Mesothelial cell of epicardium (in vitro differentiated cells): ENCODE measurements at places on chromosomes 6 and 20. TPM values are rescaled to one million over a fixed set of nuclear protein-coding genes. Genes with fewer than 3 reads are reported as not detected.

GRCh38 chr6:56642366-56643261, at the start of gene DST:
Gene DST (minus strand): TSS chr6:56642889.
- no peaks in the 10 kb centered on the region for H3K27me3 ChIP-seq
- H3K36me3 ChIP-seq = peaks cover 21% of the 10 kb centered on the region
- no peak within 1 kb of the TSS for H3K4me3 ChIP-seq
- H3K4me1 ChIP-seq = peaks cover 2% of the 10 kb centered on the region

DNA sequence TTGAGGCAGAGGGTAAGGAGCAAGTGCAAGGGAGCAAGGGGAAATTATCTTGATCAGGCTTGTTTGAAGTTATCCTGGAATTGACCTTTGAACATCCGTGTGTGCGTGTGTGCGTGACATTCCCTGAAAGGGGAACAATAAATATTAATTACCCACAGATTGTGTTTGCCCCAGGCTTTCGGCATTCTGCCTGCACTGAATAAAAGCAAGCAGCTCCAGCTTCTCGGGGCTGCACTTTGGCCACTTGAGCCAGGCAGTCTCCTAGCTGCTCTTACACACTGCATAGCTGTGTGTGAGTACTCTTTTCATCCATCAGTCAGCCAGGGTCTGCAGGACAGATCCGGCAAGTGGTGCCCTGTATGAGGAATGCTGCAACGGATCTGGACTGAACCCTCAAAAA, 107.7 kb upstream of the BTN3A2 start:
- no peak for DNase-seq
- no peaks in the 10 kb centered on the region for H3K36me3 ChIP-seq
- no peaks in the 10 kb centered on the region for H3K27me3 ChIP-seq
- H3K4me1 ChIP-seq = peaks cover 52% of the 10 kb centered on the region

GRCh38 chr6:2502096-2502997, 248.4 kb downstream of the MYLK4 start:
- peaks cover 5% of the 10 kb centered on the region for H3K27me3 ChIP-seq
- no peak overlapping the region for H3K4me3 ChIP-seq
- DNase-seq = no peak

- no peak overlapping the region for H3K27ac ChIP-seq
- H3K36me3 ChIP-seq = no peaks in the 10 kb centered on the region
- H3K4me1 ChIP-seq = no peaks in the 10 kb centered on the region
- peaks cover 87% of the 10 kb centered on the region for H3K27me3 ChIP-seq
- no peak for DNase-seq
- no peak overlapping the region for H3K4me3 ChIP-seq
Measured at GRCh38 chr6:159064477-159064876, 19.7 kb upstream of the TAGAP start.

DNA sequence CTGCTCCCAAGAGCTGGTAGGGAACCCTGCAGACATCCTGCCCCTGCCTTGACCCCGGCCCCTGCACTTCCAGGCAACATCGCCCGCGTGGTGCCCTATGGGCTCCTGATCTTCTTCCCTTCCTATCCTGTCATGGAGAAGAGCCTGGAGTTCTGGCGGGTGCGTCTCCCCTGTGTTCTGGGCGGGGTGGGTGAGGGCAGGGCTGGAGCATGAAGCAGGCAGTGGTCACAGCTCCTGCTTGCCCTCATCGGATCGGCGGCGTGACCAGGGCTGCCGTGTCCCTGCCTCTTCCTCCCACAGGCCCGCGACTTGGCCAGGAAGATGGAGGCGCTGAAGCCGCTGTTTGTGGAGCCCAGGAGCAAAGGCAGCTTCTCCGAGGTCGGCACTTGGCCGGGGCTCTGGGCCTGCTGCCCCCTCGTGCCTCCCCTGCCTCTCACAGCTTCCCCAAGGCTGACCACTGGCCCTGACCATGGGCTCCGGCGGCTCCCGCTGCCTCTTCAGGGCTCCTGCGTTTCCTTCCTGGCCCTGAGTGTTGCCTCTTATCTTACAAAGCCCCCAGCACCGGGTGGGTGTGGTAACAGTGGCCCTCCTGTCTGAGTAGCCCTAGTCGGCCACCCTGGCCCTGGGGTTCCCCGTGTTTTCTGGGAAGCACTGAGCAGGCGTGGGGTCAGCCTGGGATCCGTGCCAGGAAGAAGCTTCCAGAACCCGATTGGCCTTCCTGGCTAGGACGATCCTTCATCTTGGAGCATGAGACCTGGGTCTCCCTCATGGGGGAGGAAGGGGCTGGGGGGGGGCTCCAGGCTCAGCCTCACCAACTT, 8.0 kb upstream of the TNFRSF6B start:
- no peak overlapping the region for H3K27ac ChIP-seq
- no peaks in the 10 kb centered on the region for H3K27me3 ChIP-seq
- no peak overlapping the region for H3K4me3 ChIP-seq
- DNase-seq = no peak
- H3K4me1 ChIP-seq = no peaks in the 10 kb centered on the region

DNA sequence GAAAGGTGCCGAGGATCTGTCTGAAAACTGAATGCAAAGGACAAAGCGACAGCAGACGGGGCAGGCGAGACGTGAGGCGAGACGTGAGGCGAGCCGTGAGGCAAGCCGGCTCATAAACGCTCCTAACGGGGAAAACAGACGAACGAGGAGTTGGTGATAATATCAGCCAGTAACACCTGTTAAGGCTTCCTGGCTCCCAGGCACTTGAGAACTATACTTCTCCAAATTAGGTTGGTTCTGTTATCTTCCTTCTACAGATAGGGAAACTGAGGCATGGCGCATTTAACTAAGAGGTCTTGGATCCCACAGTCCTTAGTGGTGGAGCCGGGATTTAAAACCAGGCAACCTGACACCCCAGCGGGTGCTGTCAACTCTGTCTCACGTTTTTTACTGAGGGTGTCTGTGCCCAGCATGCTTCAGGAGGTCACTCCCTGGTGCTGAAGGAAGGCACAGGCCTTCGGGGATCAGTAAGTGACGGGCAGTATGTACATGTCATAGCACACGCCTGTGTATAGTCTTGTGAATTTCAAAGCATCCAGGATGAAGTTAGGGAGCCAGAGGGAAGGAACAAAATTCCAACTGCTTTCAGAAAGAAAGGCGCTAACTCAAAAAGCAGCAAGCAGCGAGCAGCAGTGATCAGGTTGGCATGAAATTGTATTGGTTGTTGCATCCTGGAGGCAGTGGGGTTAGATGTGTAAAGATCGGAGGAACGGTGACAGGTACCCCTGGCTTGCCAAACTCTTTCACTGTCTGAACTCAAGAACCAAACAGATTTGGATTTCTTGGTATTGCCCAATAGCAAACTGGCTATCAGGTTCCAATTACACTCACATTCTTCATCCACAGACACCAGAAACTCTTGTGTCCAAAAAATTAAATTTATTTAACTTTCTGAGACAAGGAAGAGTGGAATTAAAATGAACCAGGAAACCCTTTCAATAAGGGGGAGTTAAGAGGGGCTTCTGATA, 318.7 kb downstream of the THBS2 start:
- H3K27me3 ChIP-seq = peaks cover 10% of the 10 kb centered on the region
- peaks cover 2% of the 10 kb centered on the region for H3K36me3 ChIP-seq
- H3K4me1 ChIP-seq = no peaks in the 10 kb centered on the region
- no peak overlapping the region for H3K4me3 ChIP-seq
- DNase-seq = no peak

- no peaks in the 10 kb centered on the region for H3K36me3 ChIP-seq
- DNase-seq = no peak
- no peak overlapping the region for H3K27ac ChIP-seq
- no peak overlapping the region for H3K4me3 ChIP-seq
- H3K27me3 ChIP-seq = peaks cover 32% of the 10 kb centered on the region
Measured at GRCh38 chr20:1815502-1816085, 79.6 kb upstream of the SIRPA start.

- H3K36me3 ChIP-seq = peaks cover 51% of the 10 kb centered on the region
- no peaks in the 10 kb centered on the region for H3K4me1 ChIP-seq
- no peak overlapping the region for H3K27ac ChIP-seq
Measured at GRCh38 chr20:13744352-13744751, 40.4 kb downstream of the ESF1 start.

- no peak overlapping the region for H3K4me3 ChIP-seq
- H3K36me3 ChIP-seq = peaks cover 74% of the 10 kb centered on the region
- H3K27ac ChIP-seq = peak overlapping the region; percentile 62
Measured at GRCh38 chr20:48983423-48984400, 62.2 kb downstream of the ARFGEF2 start.

GRCh38 chr20:1576641-1577040, 19.1 kb upstream of the SIRPD start:
- no peak for DNase-seq
- no peaks in the 10 kb centered on the region for H3K4me1 ChIP-seq
- H3K4me3 ChIP-seq = no peak overlapping the region
- no peak overlapping the region for H3K27ac ChIP-seq
- H3K36me3 ChIP-seq = no peaks in the 10 kb centered on the region
- peaks cover 27% of the 10 kb centered on the region for H3K27me3 ChIP-seq

GRCh38 chr6:133645966-133646740, 242.8 kb upstream of the TCF21 start:
- peak overlapping the region; percentile 90 for H3K27ac ChIP-seq
- no peaks in the 10 kb centered on the region for H3K27me3 ChIP-seq
- no peak for DNase-seq
- H3K36me3 ChIP-seq = no peaks in the 10 kb centered on the region
- H3K4me1 ChIP-seq = peaks cover 24% of the 10 kb centered on the region

DNA sequence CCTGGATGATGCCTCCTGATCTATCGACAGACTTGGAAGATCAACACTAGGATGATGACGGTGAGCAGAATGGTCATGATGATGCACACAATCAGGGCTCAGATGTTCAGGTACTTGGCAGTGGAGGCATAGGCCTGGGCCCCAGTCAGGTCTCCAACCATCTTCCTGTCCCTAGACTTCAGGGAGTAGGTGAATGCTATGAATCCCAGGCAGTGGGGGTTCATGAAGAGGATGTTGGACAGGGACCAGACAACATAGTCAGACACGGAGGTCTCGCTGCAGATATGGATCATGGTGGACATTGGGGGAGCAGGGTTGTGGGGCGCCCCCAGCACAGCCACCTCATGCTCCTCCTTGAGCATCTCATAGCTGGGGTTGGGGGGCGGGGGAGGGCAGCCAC, 27.5 kb downstream of the HLA-F start:
- H3K36me3 ChIP-seq = no peaks in the 10 kb centered on the region
- no peak overlapping the region for H3K4me3 ChIP-seq
- H3K27me3 ChIP-seq = peaks cover 91% of the 10 kb centered on the region
- DNase-seq = no peak
- H3K27ac ChIP-seq = no peak overlapping the region
- peaks cover 11% of the 10 kb centered on the region for H3K4me1 ChIP-seq

- H3K27ac ChIP-seq = no peak overlapping the region
- no peaks in the 10 kb centered on the region for H3K27me3 ChIP-seq
- no peak overlapping the region for H3K4me3 ChIP-seq
- H3K4me1 ChIP-seq = no peaks in the 10 kb centered on the region
- no peaks in the 10 kb centered on the region for H3K36me3 ChIP-seq
Measured at GRCh38 chr20:5077761-5078387, 41.9 kb downstream of the PCNA start.

DNA sequence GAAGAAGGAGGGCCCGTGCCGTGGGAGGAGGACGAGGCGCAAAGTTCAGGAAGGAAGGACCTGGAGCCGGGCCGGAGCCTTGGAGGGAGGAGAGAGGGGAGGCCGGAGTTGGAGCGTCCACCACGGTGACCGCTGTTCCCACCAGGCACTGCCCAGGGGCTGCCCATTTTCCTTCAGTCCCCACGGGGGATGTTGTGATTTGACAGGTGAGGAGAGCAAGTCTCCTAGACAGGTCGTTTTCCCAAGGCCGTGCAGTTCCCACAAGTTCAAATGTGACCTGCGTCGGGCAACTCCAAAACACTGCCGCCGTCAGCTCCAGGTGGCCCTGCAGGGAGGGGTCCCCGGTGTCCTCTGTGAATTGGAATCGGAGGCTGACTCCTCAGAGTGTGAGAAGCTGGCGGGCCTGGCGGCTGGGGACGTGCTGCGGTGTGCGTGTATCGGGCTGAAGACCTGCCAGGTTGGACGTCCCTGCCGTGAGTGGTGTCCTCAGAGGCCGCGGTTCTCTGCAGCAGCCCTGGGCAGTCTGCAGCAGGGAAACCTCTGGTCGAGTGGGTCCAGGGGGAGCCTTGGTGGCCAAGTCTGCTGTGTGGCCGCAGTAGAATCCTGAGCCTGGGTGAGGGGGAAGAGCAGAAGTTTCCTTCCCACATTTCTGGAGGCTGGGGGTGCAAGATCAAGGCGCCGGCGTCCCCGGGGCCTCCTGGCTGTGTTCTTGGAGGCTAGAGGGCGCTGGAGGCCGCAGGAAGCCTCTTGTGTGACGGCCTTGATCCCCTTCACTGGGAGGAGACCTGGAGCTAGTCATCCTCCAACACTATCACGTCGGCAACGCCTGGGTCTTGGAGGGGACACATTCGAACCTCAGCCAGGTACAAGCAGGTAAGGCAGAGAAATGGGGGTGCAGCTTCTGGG, 115.1 kb upstream of the FRMD1 start:
- peaks cover 2% of the 10 kb centered on the region for H3K4me1 ChIP-seq
- H3K27me3 ChIP-seq = peaks cover 4% of the 10 kb centered on the region
- no peak for DNase-seq
- no peaks in the 10 kb centered on the region for H3K36me3 ChIP-seq
- no peak overlapping the region for H3K4me3 ChIP-seq
- H3K27ac ChIP-seq = no peak overlapping the region

GRCh38 chr20:62301773-62302340, 940 bp upstream of the ADRM1 start:
- H3K4me3 ChIP-seq = peak overlapping the region; percentile 86
- peaks cover 15% of the 10 kb centered on the region for H3K4me1 ChIP-seq
- peak overlapping the region; percentile 99 for H3K27ac ChIP-seq
- peak; percentile 79 for DNase-seq

- DNase-seq = no peak
- H3K4me3 ChIP-seq = no peak overlapping the region
- peaks cover 25% of the 10 kb centered on the region for H3K4me1 ChIP-seq
- peaks cover 1% of the 10 kb centered on the region for H3K36me3 ChIP-seq
Measured at GRCh38 chr6:139659711-139660110, 285.3 kb upstream of the CITED2 start.

Gene SPO11
- total RNA-seq = not detected in 3 replicates

Gene ZSCAN23
- total RNA-seq = 10.4 to 13.9 TPM (median 13.5 TPM) in 3 replicates

Gene E2F1
- total RNA-seq = 16.7 to 18.1 TPM (median 16.9 TPM) in 3 replicates

Gene PROKR2
- 2.1 to 2.4 TPM (median 2.3 TPM) in 3 replicates for total RNA-seq

Gene MACROD2
- total RNA-seq = 10.0 to 11.8 TPM (median 11.2 TPM) in 3 replicates

Gene SCUBE3
- total RNA-seq = 51.9 to 54.8 TPM (median 53.2 TPM) in 3 replicates

Gene SYCP2L
- total RNA-seq = 16.6 to 20.1 TPM (median 19.9 TPM) in 3 replicates

Gene LY6G5C
- total RNA-seq = 1.5 to 2.3 TPM (median 2.3 TPM) in 3 replicates

Gene MAN1A1
- total RNA-seq = 46.5 to 51.2 TPM (median 51.1 TPM) in 3 replicates

Gene SLC22A2
- 0.07 TPM in 1 of 3 replicates, not detected in the others for total RNA-seq

Gene DEFB132
- not detected in 3 replicates for total RNA-seq

Gene HSPA1L
- total RNA-seq = 1.7 to 2.2 TPM (median 2.1 TPM) in 3 replicates

Gene SLC17A9
- total RNA-seq = 5.3 to 7.1 TPM (median 5.7 TPM) in 3 replicates

Gene MRAP2
- total RNA-seq = 2.0 to 2.7 TPM (median 2.1 TPM) in 3 replicates

Gene MATN4
- 0.11 TPM in 1 of 3 replicates, not detected in the others for total RNA-seq
